Thoracic aorta (tissue), 2 donors: ENCODE measurements at places on chromosomes 11 and 22.
A peak's percentile ranks its signal among the peaks of the same experiment; 100 is the strongest.

- H3K4me1 ChIP-seq, result no peaks in the 10 kb centered on the region
- H3K27me3 ChIP-seq, result no peaks in the 10 kb centered on the region
- DNase-seq, result no peak
- no peaks in the 10 kb centered on the region for H3K36me3 ChIP-seq
- no peak overlapping the region for H3K27ac ChIP-seq
Measured at GRCh38 chr11:125564357-125564756, 4.9 kb upstream of the EI24 start.

DNA sequence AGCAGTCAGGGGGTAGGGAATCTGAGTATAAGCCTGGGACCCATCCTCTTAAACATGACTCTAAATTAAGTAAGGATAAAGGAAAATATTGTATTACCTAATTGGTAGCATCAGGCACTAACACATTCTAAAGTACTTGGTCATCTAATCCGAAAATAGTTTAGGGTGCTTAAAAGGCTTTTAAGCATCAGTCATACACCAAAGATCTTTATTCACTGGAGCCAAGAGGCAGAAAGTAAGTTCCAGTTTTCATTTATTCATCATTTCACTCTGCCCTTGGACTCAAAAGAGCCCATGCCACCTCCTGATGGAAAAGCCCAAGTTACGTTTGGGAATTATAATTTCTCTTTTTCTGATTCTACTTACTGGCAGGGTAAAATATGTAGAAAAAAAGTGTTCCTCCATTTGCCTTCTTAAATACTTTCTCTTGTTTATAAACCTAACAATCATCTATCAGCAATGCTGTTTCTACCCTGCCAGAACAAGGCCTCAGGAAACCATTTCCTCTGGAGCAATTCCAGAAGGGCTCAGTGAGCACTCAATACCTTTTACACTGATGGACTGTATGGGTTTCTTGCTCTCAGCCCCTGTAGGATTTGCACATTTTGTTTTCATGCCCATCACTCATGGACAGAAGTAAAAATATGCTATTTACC, 120.1 kb upstream of the SLC5A12 start:
- DNase-seq, result peak; percentile 16
- no peaks in the 10 kb centered on the region for H3K27me3 ChIP-seq
- peak overlapping the region; percentile 13 for H3K4me3 ChIP-seq

DNA sequence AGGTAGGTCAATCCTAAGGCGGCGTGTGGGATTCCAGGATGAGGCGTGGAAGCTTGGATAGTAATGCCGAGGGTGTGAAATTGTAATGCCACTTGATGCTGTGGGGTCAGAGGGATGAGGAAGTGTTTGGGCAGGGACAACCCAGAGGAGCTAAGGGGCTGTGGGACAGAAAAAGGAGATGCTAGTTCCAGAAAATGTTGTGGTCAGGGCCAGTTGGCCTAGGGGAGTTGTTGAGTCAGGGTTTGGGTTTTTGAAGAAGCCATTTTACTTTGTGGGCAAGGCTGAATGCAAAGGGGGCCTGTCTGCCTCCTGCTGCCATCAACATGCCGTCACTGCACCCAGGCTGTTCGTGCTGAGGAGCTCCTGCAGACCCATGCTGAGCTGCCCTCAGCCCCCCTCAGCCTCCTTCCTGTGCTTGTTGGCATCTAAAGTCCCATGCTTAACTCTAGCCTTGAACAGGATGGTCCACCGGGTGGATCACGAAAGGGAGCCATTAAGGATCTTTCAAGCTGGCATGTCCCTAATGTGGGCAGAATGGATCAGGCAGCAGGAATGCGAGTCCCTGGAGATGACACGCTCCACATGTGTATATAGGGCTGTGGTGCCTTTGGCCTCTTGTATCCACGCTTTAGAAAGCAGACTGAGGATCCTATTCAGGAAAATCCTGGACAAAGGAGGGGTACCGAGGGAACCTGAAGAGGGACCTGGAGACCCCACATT, 2.1 kb downstream of the C11orf16 start:
- DNase-seq, result no peak
- no peaks in the 10 kb centered on the region for H3K4me1 ChIP-seq
- H3K36me3 ChIP-seq, result no peaks in the 10 kb centered on the region
- H3K4me3 ChIP-seq, result no peak overlapping the region
- H3K27ac ChIP-seq, result no peak overlapping the region

DNA sequence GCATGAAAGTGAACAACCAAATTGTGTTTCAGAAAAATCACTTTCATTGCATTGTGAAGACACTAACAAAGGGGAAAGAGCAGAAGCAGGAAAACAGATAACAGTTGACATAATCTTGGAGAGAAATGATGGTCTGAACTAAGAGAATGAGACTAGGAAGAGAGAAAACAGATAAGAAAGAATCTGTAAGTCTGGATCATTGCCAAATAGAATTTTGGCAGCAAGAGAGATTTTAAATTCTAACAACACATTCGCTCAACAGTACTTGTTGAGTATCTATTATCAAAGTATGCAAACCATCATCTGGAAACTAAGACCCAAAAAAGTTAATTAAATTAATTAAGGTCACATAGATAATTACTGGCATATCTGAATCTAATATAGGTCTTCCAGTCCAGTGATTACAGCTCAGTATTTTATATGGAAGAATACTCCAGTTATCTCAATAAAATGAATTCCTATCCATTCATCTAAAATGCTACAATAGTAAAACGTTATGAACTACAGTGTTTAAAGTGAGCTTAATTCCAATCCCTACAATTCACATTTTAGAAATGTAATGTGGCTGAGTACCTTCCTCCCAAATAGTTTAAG, 166.7 kb upstream of the FAT3 start:
- no peaks in the 10 kb centered on the region for H3K4me1 ChIP-seq
- no peaks in the 10 kb centered on the region for H3K27me3 ChIP-seq
- DNase-seq, result no peak
- no peaks in the 10 kb centered on the region for H3K36me3 ChIP-seq
- no peak overlapping the region for H3K4me3 ChIP-seq
- no peak overlapping the region for H3K27ac ChIP-seq

GRCh38 chr11:46382646-46383403, 1.4 kb downstream of the MDK start:
- no peak for DNase-seq
- peak overlapping the region; percentile 93 for H3K4me3 ChIP-seq
- H3K4me1 ChIP-seq, result peaks cover 11% of the 10 kb centered on the region
- H3K27ac ChIP-seq, result no peak overlapping the region

GRCh38 chr11:34926101-34926830, 9.8 kb downstream of the PDHX start:
- H3K4me3 ChIP-seq, result no peak overlapping the region
- H3K4me1 ChIP-seq, result peaks cover 55% of the 10 kb centered on the region
- H3K27ac ChIP-seq, result no peak overlapping the region
- no peaks in the 10 kb centered on the region for H3K27me3 ChIP-seq

- H3K27ac ChIP-seq, result no peak overlapping the region
- no peaks in the 10 kb centered on the region for H3K27me3 ChIP-seq
- no peak for DNase-seq
Measured at GRCh38 chr11:36427876-36428275, 82.2 kb downstream of the TRAF6 start.

- H3K27me3 ChIP-seq, result no peaks in the 10 kb centered on the region
- H3K27ac ChIP-seq, result no peak overlapping the region
- no peaks in the 10 kb centered on the region for H3K4me1 ChIP-seq
- DNase-seq, result no peak
- H3K36me3 ChIP-seq, result peaks cover 7% of the 10 kb centered on the region
- no peak overlapping the region for H3K4me3 ChIP-seq
Measured at GRCh38 chr11:121494355-121495099, 41.8 kb upstream of the SORL1-AS1 start.

GRCh38 chr11:85822814-85823213, 11.9 kb upstream of the SYTL2 start:
- H3K27ac ChIP-seq, result no peak overlapping the region
- H3K36me3 ChIP-seq, result no peaks in the 10 kb centered on the region
- no peak for DNase-seq
- H3K27me3 ChIP-seq, result no peaks in the 10 kb centered on the region

GRCh38 chr22:49357661-49358440, 469.8 kb downstream of the BRD1 start:
- H3K27me3 ChIP-seq, result no peaks in the 10 kb centered on the region
- H3K4me3 ChIP-seq, result no peak overlapping the region
- DNase-seq, result no peak

- no peaks in the 10 kb centered on the region for H3K4me1 ChIP-seq
- peaks cover 19% of the 10 kb centered on the region for H3K36me3 ChIP-seq
- no peak for DNase-seq
- no peak overlapping the region for H3K4me3 ChIP-seq
- no peak overlapping the region for H3K27ac ChIP-seq
Measured at GRCh38 chr11:61349916-61350315, 11.8 kb downstream of the CYB561A3 start.
